ENCODE measurements at places on chromosomes 7 and 10. TPM values are rescaled to one million over a fixed set of nuclear protein-coding genes. Genes with fewer than 3 reads are reported as not detected.

CDHR3 gene
- total RNA-seq: 5.4 TPM

RTKN2 gene
- total RNA-seq: 0.88 TPM

EBLN1 gene
- total RNA-seq: 0.21 TPM

CPEB3 gene
- total RNA-seq: 0.37 TPM

C7orf33 gene
- not detected for total RNA-seq

FGFBP3 gene
- total RNA-seq: 2.7 TPM

NANOS1 gene
- 3.2 TPM for total RNA-seq

SPAM1 gene
- total RNA-seq: not detected

SRGN gene
- 61.5 TPM for total RNA-seq

ADAM12 gene
- total RNA-seq: 5.4 TPM

CCL24 gene
- not detected for total RNA-seq

LIPM gene
- total RNA-seq: not detected

SUN3 gene
- not detected for total RNA-seq

KCNMA1 gene
- total RNA-seq: 76.7 TPM

MINDY3 gene
- 13.0 TPM for total RNA-seq

DYDC2 gene
- 0.07 TPM for total RNA-seq

HACD1 gene
- 64.4 TPM for total RNA-seq

GIMAP5 gene
- not detected for total RNA-seq

CYP3A4 gene
- total RNA-seq: not detected

JAKMIP3 gene
- 1.5 TPM for total RNA-seq

OPN4 gene
- total RNA-seq: not detected

C10orf105 gene
- total RNA-seq: not detected

PILRA gene
- total RNA-seq: 3.8 TPM

SPACDR gene
- 0.68 TPM for total RNA-seq

AKR1C8 gene
- total RNA-seq: 0.42 TPM

GPNMB gene
- total RNA-seq: 2.7 TPM

SPDYE2 gene
- total RNA-seq: not detected

PDE6C gene
- total RNA-seq: not detected

OR2A7 gene
- total RNA-seq: not detected

TBATA gene
- total RNA-seq: not detected

CDNF gene
- total RNA-seq: 0.93 TPM

CTNNA3 gene
- not detected for total RNA-seq

DNMBP gene
- total RNA-seq: 34.2 TPM

CAMK2B gene
- total RNA-seq: 0.27 TPM

ZNF425 gene
- 0.97 TPM for total RNA-seq

CYP17A1 gene
- 0.05 TPM for total RNA-seq

EZH2 gene
- 23.3 TPM for total RNA-seq

FAM25C gene
- total RNA-seq: not detected

PPP1R3C gene
- 20.4 TPM for total RNA-seq

MSS51 gene
- 0.71 TPM for total RNA-seq

GNGT1 gene
- not detected for total RNA-seq

CPN1 gene
- 0.24 TPM for total RNA-seq

ZPBP gene
- not detected for total RNA-seq

PON3 gene
- total RNA-seq: 38.2 TPM

NRP1 gene
- total RNA-seq: 85.0 TPM

MYPN gene
- total RNA-seq: 3.2 TPM

CFAP46 gene
- 1.4 TPM for total RNA-seq

AVL9 gene
- 24.7 TPM for total RNA-seq

YKT6 gene
- total RNA-seq: 118 TPM

FUOM gene
- total RNA-seq: 16.2 TPM

OGDHL gene
- 0.23 TPM for total RNA-seq

ZCWPW1 gene
- total RNA-seq: 1.6 TPM

HTR5A gene
- total RNA-seq: not detected

CYP2E1 gene
- 0.39 TPM for total RNA-seq

ACTR3C gene
- not detected for total RNA-seq

SERPINE1 gene
- total RNA-seq: 1,104 TPM

ASB10 gene
- total RNA-seq: not detected

KCNH2 gene
- total RNA-seq: 0.38 TPM

AMZ1 gene
- 0.06 TPM for total RNA-seq
